ENCODE measurements at places on chromosomes 5 and 9.
A peak's percentile ranks its signal among the peaks of the same experiment; 100 is the strongest.

- no peak for DNase-seq
Observed at GRCh38 chr5:51902512-51902911, 519.3 kb downstream of the ISL1 start.

DNA sequence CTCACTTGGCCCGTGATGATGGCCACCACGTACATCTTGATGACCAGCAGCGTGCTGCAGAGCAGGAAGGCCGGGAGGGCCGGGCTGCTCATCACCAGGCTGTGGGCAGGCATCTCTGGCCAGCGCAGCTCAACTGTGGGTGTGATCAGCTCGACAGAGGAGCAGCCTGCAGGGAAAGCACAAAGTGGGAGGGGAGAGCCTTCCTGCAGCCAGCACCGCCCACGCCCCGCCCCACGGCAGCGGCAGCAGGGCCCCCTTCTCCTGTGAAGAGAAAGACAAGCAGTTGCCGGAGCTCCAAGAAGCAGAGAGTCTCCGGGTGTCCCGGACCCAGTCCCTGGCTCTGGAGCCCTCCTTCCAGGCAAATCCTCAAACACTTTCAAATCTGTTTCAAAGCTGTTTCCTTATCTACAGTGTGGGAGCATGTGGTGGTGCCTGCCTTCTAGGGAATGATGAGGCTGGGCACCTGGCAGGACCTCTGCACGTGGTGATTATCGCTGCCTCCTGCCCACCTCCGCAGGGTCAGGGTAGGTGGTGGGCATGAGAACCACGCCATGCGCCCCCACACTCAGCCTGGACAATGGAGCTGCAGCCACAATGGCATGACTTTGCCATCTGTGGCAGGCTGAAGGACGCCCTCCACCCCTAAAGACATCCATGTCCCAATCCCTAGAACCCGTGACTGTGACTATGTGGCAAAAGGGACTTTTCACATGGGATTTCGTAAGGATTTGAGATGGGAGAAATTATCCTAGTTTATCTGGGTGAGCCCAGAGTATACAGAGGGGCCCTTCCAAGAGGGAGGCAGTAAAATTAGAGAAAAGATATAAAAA, at the start of gene PTGES:
PTGES (minus strand) TSS at position 143 of the 830 bp plus-strand sequence; CDS start at position 113, 30 bp downstream.
- peak; percentile 76 for DNase-seq

DNA sequence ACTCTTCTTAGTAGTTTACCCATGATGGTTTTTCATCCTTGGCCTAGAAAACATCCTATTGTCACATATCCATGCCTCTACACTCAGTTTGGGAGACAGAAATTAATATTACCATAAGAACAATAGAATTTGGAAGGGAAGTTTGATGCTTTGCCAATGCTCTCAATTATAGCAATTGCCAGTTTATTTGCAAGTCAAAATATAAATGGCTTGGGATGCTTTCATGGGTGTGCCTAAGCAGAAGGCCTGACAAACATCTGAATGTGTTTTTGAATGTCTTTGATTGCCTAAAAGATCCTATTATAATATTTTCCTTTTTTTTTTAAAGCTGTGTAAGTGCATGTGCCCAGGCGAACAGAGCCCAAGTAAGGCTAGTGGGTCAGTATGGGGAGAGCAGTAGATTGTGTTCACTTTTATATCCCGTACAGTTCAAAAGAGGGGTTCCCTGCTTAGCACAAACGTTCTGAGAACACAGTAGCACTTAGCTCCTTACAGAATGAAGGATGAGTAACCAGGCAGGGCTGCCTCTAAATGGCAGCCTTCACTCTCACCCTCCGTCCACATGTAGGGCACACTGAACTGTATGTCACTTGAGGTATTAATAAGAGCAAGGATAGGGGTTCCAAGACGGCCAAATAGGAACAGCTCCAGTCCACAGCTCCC, 56.0 kb upstream of the AGXT2 start:
- DNase-seq, result peak; percentile 60

GRCh38 chr5:133847301-133847700, 121.1 kb downstream of the C5orf15 start:
- DNase-seq, result no peak

DNA sequence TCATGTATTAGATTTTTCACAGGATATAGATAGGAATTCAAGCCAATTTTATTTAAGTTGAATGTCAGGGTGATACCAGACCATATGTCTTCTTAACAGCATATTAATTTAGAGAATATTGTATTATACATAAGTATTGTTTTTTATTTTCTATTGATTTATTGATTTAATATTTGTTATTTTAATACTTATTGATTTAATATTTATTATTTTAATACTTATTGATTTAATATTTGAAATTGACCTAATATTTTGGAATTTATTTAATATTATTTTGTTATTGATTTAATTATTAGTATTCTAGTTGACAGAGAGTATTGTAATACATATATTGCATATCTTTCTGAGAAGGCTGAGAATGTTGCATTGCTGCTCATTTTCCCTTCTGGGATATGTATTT, 1411.8 kb upstream of the ACO1 start:
- DNase-seq, result no peak

DNA sequence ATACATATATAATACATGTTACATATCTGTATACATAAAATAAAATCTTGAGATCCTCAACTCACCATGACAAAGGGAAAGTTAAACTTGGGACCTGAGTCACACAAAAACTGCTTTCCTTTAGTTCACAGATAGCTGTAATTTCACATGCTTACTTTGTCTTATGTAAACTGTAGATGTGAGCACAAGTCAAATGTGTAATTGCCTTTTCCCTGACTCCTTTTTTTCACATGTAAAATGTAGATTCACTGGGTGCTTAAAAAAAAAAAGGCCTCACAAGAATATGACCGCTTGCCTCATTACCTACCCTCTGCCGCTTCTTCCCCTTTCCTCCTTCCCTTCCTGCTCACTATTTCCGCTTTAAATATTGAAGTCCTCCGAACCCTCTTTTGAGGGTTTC, 21.9 kb upstream of the FAM169A start:
- no peak for DNase-seq

- no peak for DNase-seq
Observed at GRCh38 chr9:133727277-133727875, 10.8 kb downstream of the SARDH start.

DNA sequence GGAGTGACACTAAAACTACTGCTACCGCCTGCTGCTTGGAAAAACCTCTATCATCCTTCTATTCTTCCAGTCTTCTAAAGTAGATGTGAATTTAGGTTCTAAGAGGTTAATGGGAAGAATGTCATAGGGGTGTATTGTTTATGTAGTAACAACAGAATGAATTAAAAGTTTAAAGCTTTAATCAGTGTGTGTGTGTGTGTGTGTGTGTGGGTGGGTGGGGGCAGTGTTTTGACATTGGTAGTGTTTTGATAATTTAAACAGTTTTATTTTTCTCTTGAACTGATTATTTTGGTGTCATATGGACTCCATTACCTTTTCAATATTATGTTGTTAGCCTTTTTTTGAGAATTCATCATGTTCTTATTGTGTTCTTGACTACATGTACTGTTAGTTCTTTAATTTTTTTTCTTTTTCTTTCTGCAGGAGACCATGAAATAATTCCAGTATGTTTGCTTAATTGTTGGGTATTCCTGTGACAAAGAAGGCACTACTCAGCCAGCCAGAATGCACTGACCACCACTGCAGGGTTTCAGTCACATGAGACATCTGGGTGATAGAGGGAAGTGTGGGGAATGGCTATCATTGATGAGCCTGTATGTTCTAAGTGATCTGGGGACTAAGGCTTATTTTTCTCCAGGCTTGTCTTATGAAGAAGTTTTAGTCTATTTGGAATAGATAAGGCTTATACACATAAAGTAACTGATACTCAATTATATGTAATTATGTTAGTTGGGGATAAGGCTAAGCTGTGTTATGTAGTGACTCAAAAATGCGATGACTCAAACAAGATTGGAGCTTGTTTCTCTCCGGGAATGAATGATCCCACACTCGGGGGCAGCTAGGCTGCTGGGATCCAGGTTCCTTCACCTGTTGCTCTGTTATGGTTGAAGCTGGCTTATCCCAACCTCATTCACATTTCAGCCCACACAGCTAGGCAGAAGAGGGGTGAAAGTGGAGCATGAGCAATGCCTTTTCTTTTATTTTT, 50.2 kb upstream of the ACTBL2 start:
- no peak for DNase-seq

GRCh38 chr9:113011911-113012381, at the start of gene ZNF883:
TSS of gene ZNF883 (minus strand) at chr9:113012192.
- DNase-seq, result peak; percentile 75

- DNase-seq, result no peak
Observed at GRCh38 chr9:92639124-92639523, 30.8 kb downstream of the IPPK start.

- no peak for DNase-seq
Observed at GRCh38 chr9:107862323-107862722, 372.8 kb upstream of the KLF4 start.

DNA sequence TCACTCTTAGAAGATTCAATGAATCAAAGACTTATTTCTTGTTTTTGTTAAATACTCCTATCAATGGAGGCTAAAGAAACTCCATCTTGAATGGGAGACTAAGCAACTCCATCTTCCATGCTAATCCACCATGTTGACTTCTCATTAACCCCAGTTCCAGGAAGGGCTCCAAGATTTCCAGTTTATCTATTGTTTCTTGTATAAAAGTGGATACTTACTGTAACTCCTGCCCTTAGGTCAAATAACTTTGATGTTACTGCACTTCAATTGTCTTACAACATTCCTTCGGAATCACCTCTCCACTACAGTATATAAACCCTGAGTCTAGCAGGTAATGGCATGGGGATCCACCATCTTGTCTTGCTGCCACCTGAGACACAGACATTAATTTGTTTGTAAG, 63.0 kb downstream of the PUM3 start:
- DNase-seq, result no peak

- DNase-seq, result no peak
Observed at GRCh38 chr5:39014561-39014960, 59.6 kb downstream of the RICTOR start.

DNA sequence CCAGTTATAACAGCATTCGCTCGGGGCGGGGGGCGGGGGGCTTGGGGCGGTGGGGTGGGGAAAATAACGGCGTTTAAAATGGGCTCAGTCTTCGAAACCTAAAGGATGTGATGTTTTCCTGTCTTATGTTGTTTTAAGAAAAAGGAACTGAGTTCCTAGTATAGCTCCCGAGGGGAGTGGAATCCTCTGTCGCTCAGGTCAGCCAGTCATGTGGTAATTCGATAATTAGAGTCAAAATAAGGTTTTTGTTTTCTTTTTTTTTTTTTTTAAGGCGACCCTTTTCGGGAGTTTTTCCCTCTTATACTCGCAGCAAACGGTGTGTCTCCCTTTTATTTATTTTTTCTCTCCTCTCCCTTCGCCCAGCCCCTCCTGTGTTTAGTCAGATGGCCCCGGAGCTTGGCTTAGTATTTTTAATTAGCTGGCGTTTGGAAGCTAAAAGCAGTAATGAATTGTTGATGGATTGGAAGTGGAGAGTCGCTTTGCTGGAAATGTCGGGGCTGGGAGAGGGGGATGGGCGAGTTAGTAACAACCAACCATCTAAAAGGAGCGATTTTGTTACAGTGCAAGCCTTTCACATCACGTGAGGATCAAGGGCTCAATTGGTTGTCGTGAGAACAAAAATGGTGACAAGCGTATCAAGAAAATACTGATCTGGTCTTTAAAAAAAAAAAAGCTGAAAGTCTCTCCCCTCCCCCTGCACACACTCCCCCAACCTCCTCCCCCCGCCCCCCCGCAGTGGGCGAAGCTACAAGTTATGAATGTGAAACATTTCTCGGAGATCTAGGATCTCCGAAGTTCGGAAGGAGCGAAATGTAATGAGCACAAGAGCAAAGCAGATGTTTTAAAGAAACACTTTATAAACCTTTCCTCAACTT, 714 bp upstream of the ZNF608 start:
- peak; percentile 98 for DNase-seq

- peak; percentile 28 for DNase-seq
Observed at GRCh38 chr5:159899067-159900049, 16.9 kb upstream of the ADRA1B start.

DNA sequence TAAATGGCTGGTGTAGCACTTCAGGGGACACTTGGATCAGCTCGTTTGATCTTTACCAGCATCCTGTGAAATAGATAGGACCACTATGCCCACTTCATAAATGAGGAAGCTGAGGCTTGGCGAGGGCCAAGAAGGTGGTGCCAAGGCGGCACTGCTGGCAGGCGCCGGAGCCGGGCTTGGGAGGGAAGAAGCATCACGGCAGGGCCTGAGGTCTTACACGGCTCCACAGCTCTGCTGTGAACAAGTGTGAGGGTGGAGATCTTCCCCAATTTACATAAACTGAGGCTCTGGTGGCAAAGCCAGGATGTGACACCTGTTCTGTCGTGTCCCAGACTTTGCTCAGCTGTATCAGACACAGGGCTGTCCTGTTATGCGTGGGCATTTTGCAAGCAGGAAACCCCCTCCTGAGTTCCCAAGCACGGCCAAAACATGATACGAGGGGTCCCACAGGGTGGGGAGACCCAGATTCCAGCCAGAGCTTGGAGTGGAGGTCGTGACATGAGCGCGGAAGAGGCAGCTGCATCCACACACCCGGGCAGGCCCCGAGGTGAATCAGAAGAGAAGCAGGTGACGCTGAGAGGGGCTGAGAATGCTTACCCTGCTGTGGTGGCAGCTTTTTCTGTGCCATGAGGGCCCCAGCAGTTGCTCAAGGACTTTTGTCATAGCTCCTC, 117.5 kb upstream of the BOD1 start:
- no peak for DNase-seq

DNA sequence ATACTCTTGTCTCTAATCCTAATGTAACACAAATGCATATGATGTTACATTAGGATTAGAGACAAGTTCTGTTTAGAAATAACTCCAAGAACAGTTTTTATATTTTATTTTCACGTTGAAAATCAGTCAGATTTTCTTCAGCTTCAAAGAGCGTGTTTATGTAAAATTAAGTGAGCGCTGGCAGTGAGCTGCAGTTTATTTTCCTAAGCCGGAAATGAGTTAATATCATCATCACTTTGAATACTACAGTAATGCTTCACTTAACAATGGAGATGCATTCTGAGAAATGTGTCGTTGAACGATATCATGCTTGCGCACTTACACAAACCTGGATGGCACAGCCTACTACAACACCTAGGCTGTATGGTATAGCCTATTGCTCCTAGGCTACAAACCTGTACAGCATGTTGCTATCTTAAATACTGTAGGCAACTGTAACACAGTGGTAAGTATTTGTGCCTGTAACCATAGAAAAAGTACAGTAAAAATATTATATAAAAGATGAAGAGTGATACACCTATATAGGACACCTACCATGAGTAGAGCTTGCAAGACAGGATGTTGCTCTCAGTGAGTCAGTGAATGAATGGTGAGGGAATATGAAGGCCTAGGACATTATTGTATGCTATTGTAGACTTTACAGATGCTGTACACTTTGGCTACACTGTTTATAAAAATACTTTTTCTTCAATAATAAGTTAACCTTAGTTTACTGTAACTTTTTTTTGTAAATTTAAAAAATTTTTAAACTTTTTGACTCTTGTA, 65.9 kb upstream of the C5orf46 start:
- no peak for DNase-seq
